ENCODE measurements at places on chromosomes 13 and 19.

GRCh38 chr13:61728471-61728870 is 312.8 kb upstream of the PCDH20 start:
- no peak for DNase-seq

DNA sequence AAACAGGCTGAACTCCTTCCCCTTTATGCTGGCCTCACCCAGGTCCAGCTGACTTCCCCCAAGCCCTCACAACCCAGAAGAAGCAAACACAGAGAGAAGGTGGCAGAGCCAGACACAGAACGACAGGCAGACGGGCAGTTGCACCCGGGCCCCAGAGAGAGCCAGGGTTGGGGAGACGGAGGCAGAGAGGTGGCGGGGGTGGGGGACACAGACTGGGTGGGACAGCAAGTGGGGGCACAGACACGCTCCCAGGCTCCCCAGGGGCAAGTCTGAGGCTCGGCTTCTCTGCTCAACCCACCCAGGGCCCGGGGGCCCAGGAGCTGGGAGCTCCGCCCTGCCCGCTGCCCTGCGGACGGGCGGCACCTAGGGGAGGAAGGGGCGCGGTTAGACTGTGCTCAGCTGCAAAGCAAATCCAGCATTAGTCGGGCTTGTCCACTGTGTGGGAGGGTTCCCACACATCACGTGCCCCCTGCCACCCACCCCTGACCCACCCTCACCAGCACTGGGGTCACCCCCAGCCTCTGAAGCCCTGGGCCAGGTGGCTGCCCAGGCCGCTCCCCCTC is 31.3 kb upstream of the ASF1B start:
- no peak for DNase-seq

DNA sequence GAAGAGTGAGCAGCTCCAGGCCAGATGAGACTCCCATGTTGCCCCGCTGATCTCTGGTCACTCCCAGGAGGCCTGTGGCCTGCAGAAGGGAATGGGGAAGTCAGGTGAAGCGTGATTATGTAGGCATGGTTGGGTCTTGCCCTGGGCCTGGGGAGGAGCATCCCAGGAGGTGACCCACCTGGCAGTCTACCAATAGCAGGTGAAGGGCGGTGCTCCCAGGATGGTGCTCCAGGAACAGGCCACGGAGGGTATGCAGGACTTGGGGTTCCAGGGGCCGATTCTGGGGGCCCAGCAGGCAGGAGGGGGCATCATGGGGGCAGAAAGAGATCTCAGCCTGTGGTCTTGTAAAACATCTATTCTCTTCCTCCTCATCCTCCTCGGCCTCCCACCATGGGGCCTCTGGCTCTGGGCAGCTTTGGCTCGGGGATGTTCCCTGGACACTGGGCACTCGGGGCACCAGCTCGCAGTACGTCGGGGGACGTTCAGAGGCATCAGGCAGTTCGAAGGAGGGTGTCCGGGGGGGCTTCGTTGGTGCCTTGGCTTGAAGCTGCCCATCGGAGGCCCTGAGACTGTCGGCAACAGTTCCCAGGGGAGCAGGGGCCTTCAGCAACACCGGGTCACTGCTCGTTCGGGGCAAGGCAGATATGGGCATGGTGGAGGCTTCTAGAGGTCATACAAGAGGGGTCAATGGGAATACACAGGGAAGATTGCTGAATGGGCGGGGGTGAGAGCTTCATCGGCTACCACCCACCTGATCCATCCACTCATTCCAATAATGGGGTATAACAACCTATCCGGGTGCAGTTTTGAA is 12.4 kb downstream of the SH2D3A start:
- no peak for DNase-seq

DNA sequence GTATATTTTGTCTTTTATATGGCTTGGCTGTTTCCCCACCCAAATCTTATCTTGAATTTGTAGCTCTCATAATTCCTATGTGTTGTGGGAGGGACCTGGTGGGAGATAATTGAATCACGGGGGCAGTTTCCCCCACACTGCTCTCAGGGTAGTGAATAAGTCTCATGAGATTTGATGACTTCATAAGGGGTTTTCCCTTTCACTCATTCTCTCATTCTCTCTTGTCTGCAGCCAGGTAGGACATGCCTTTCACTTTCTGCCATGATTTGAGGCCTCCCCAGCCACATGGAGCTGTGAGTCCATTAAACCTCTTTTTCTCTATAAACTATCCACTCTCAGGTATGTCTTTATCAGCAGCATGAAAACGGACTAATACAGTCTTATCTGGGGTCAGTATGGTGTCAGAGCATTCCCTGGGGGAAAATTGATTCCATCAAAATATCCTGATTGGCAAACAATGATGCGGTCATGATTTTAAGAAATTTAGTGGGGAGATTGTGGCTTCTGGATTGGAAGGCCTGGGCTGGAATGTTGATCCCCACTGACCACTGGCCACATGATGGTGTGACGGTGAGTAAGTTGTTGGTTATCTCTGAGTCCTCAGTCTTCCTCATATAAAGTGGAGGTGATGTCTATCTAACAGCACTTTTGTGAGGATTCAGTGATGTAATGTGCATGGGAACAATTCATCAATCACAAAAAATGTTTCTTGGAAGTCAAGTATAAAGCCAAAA is 27.5 kb upstream of the ANKRD10 start:
- DNase-seq: no peak

GRCh38 chr13:27011661-27012060 is 159.9 kb downstream of the USP12 start:
- DNase-seq: no peak

- no peak for DNase-seq
These were observed 12.7 kb downstream of the CEACAM21 start for GRCh38 chr19:41588497-41589209.

DNA sequence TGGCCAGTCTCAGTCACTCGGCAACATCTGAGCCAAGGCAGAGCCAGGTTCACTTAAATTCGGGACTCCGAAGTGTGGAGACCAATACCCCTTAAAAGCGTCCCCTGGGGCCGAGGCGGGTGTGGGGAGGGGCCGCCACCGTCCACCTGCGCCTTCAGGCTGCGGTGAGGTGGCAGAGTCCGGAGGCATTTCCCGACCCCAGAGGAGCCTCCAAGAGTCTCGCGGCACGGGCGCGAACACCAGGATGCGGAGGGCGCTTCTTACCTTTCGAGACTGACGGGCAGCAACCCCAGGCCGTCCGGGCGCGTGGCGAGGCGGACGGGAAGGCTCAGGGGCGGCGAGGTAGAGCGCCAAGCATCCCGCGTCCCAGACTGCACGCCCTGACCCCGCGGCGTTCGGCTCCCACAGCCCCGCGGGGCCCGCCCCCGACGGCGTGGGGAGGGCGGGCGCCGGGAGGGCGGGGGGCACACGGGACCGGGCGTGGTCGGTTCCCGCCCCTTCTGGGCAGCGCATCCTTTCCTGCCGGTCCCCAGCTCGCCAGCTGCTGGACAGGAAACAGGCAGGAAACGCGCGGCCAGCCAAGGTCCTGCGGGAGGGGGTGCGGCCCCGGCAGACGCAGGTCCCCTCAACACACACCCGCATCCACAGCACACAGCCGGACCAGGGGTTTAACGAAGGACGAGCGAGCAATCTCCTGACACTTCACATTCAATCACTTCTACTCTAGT is at the start of gene THSD1:
Gene THSD1 (minus strand): TSS at position 406 of the 728 bp plus-strand sequence. CDS start 3,572 bp downstream, outside the sequence.
- DNase-seq: no peak

- DNase-seq: no peak
These were observed 14.4 kb upstream of the GTF2F2 start for GRCh38 chr13:45105895-45106294.

- DNase-seq: no peak
These were observed 1174.9 kb downstream of the PCDH17 start for GRCh38 chr13:58806401-58806800.

GRCh38 chr13:92221916-92222315 is 823.5 kb downstream of the GPC5 start:
- DNase-seq: no peak

- DNase-seq: no peak
These were observed 52.2 kb downstream of the SPATA13 start for GRCh38 chr13:24212674-24213073.

DNA sequence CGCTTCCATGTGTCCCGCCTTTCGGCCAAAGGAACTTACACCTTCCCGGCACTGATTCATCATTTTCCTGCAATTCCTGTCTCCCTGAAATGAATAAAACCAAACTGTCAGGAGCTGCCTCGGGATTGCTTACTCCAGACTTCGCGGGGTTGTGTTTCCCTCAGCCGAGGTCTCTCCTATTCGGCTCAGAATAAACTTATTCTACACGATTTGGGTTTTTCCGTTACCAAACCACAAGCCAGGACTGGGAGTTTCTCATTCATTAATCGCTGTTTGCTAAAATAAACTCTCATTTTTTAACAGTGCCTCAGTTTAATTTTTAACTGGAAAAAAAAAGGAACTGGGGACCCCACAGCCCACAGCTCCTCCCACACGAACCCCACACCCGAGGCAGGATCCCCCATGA is 667 bp downstream of the ZNF878 start:
- DNase-seq: no peak

- no peak for DNase-seq
These were observed 159.5 kb downstream of the KDM4B start for GRCh38 chr19:5128251-5128935.

- DNase-seq: no peak
These were observed 77.3 kb downstream of the OLFM4 start for GRCh38 chr13:53105890-53106289.

GRCh38 chr19:55384131-55384919 is at the start of gene TMEM238:
TSS of gene TMEM238 (minus strand) at chr19:55384292. CDS start at chr19:55384259, 33 bp downstream.
- DNase-seq: no peak

- DNase-seq: no peak
These were observed 1.9 kb upstream of the MEF2B start for GRCh38 chr19:19171821-19172532.

DNA sequence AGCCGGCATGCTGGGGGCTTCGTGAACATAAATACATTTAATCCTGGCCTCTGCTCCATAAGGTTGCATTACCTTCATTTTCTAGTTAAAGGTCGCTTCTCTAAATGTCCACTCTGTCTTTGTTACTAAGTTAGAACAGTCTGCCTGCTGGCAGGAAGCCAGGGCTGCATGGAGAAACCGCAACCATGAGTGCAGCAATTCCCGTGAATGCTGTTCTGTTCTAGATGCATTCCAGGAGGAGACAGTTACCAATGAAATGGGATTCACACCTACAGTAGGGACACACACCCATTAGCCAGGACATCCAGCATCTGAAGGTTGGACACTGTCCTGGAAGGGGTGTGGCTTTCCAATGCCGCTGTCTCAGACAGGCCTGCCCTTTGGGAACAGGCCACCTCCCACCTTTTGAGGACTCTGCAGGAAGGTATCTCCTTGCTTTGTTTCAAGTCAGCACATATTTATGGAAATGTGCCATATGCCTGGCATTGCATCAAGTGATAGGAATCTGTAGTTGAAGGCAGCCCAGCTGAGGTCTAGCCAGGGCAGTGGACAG is 129.7 kb downstream of the SLC7A1 start:
- no peak for DNase-seq

GRCh38 chr13:112576191-112576590 is 11.8 kb downstream of the TUBGCP3 start:
- no peak for DNase-seq

DNA sequence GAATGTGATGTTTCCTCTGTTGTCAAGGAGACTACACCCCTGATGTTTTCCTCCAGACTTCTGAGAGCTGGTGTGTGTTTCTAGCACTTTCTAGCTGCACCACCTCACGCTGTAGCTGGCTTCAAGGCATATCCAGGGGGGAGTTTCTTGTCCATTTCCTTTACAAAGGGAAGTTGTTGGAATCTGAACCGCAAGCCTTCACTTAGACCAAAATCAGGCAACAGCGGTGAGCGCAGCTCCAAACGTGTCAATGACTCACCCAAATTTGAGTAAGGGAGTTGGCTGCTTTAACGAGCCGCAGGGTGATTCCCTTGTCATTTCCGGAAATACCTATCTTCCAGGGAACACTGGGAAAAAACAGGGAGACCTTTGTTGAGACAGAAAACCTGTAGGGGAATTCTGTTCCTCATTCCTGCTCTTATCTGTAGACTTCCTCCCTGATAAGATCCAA is 2.5 kb downstream of the LDLR start:
- no peak for DNase-seq

GRCh38 chr19:18515959-18516358 is 5.9 kb downstream of the ELL start:
- DNase-seq: no peak

- DNase-seq: no peak
These were observed 332.0 kb downstream of the IRS2 start for GRCh38 chr13:109454167-109454917.

DNA sequence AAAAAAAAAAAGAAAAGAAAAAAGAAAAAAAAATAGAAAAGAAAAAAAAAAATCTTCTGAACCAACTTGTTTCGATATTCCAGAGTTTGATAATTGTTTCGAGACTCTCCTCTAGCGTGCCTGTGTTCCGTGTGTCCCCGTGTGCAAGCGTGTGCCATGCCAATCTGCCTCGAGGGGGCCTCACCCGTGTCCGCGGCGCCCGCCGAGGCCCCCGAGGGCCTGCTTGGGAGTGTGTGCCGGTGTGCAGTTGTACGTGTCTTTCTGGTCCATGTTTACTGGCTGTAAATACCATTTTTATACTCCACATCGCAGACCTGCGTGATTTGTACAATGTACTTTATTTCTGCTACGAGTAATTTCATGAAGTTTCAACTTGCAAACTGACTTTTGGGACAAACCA is 69.9 kb upstream of the NFIC start:
- DNase-seq: no peak

GRCh38 chr13:77548095-77548494 is 12.6 kb downstream of the SCEL start:
- no peak for DNase-seq

- no peak for DNase-seq
These were observed at the start of gene IQCN for GRCh38 chr19:18274219-18274780. TSS of gene IQCN (minus strand) at chr19:18274452. CDS start at chr19:18269478, 4,974 bp downstream.

DNA sequence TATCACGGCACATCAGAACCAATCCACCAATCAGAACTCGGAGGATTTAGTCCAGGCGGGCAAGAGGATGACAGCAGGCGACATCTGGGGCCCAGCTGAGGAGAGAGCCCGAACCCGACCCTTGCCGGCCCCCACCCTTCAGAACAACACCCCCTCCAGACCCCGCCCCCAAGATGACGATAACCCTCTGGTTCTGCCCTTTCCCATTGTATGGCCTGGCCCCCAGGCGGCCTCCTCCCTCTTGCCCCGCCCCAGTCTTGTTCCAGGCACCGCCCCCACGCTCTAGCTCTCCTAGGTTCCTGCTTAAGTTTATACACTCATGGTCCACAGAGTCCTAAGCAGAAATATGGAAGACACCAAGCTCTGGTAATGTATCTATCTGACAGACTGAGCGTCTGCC is 2.8 kb upstream of the ZNF83 start:
- DNase-seq: no peak

GRCh38 chr13:90968166-90968904 is 379.2 kb upstream of the MIR17HG start:
- DNase-seq: no peak

DNA sequence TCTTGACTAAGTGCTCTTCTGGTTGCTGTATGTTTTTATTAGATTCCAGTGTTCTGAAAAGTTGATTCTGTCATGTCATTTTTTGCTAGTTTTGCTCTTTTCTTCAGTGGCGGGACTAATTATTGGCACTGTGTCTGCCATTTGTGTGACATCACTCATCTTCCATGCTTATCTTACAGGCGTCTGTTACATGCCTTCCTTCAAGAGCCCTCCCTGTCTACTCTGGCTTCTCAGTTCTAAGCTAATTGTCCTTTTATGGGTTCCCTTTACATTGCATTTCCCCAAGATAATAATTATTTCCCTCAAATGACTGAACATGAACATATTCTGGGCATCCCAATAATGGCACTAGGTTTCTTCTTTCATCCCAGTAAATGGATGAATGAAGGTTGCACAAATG is 459.1 kb downstream of the DCT start:
- no peak for DNase-seq

- no peak for DNase-seq
These were observed 8.0 kb downstream of the AKAP11 start for GRCh38 chr13:42279986-42280385.

GRCh38 chr19:17841371-17841809 is 6.4 kb downstream of the JAK3 start:
- DNase-seq: no peak

GRCh38 chr19:11767633-11768133 is 883 bp downstream of the ZNF441 start:
- no peak for DNase-seq

Data from activated CD8-positive, alpha-beta memory T cell treated with anti-CD3 and anti-CD28 coated beads for 1 hour (primary cell).